ENCODE measurements at places on chromosomes 2 and 18.

- no peak for DNase-seq
These were observed 26.9 kb upstream of the TTN start for GRCh38 chr2:178834086-178834485.

DNA sequence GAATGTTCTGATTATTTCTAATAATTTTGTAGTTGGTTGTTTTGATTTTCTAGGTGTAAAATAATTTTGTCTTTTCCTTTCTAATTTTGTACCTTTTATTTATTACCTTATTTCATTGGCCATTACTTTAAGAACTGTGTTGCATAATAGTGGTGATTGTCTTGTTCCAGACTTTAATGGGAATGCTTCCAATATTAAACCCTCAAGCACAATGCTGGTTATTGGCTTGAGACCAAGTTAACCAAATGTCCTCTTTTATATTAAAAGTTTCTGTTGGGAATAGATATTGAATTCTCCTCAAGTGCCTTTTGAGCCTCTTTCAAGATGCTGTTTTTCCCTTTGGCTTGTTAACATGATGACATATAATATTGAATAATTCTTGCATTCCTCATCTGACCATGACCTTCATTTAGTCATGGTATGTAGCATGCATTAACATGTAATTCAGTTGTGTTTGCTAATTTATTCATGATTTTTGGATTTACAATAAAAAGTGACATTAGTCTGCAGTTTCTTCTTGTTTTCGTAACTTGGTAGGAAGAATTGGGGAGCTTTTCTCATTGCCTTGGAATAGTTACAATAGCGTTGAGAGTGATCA, 141.7 kb downstream of the DIS3L2 start:
- DNase-seq, result no peak

GRCh38 chr2:204842661-204843485, 297.6 kb downstream of the PARD3B start:
- DNase-seq, result no peak

DNA sequence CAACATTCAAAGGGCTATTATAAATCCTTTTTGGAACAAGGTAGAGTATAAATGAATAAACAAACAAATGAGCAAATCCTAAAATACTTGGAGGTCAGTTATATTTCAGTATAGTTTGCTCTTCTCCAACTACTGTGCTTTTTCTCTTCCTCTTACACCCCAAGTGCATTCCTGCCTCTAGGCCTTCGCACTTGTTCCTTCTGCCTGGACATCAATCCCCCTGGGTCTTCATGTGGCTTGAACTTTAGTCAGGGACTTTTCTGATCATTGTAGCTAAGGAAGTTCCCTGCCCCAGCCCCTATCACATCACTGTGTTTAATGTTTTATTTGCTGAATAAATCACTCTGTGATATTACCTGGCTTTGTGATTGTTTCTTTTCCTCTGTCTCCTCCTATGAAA, 418.2 kb upstream of the HNRNPA3 start:
- DNase-seq, result no peak

- DNase-seq, result no peak
These were observed 30.5 kb downstream of the ASB1 start for GRCh38 chr2:238456970-238457926.

DNA sequence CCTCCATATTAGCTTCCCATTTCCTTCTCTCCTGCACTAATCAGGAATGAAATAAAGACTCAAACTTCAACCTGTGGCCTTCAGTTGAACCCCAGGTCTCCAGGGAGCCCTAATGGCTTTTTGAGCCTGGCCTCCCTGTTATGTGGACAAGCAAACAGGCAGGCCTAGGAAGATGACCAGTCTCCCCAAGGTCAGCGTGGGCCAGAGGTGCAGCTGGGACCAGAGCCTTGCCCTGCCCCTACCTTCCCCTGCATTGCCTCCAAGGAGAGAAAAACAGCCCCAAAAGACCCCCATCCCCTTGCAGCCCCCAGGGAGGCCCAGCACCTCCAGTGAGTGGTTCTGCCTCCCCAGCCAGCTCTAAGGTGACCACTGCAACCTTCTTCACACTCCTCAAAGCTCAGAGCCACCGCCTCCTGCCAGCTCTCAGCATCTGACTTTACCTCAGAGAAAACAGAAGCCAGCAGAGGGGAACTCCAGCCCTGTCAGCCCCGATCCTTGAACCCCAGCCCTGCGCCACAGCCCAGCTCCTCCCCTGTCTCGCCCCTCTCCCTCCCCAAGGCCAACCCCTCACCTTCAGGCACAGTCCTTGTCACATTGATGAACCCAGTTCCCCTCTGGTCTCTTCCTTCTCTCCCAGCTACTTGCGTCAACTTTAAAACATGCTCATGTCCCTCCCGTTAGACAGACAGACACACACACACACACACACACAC, 59.5 kb upstream of the ID2 start:
- DNase-seq, result no peak

GRCh38 chr18:50969448-50969847, 1.6 kb downstream of the ELAC1 start:
- no peak for DNase-seq

DNA sequence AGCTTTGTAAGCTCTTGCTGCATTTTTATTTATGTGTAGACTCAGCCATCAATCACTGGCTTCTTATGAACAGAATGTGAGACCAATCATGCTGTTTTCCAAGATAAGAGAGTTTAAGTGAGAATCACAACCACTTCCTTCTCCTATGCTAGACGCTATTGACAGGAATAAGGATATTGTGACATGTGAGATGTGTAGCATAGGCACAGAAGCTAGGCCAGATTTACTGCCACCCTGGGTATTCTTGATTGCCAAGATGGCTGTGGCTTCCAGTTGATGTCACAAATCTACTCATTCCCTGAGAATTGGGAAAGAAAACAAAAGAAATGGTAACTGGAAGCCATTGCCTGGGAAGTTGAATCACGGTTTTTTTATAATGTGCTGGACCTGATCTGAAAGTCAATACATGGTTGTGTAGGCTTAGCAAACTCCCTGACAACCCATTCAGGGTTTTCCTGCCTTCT, 49.9 kb downstream of the RAB27B start:
- no peak for DNase-seq

GRCh38 chr18:3405713-3406112, 44.3 kb upstream of the TGIF1 start:
- DNase-seq, result no peak

DNA sequence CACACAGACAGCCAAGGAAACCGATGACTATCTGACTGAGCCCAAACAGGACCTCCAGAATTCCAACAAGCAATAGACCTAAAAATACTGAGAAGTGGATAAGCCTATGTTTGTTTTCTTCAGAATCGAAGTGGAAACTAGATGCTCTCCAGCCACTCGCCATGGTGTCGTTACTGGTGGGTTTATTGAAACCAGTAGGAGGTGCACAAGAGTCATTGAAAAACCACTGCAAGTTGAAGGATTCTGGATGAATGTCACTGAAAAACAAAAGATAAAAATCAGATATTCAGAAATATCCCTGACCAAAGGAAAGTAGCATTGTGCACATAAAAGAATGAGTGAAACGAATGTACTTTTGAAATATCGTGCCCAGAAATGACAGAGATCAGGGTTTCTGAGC, 15.3 kb downstream of the TM4SF20 start:
- DNase-seq, result no peak

- DNase-seq, result no peak
These were observed 63.3 kb downstream of the NEB start for GRCh38 chr2:151670846-151671597.

DNA sequence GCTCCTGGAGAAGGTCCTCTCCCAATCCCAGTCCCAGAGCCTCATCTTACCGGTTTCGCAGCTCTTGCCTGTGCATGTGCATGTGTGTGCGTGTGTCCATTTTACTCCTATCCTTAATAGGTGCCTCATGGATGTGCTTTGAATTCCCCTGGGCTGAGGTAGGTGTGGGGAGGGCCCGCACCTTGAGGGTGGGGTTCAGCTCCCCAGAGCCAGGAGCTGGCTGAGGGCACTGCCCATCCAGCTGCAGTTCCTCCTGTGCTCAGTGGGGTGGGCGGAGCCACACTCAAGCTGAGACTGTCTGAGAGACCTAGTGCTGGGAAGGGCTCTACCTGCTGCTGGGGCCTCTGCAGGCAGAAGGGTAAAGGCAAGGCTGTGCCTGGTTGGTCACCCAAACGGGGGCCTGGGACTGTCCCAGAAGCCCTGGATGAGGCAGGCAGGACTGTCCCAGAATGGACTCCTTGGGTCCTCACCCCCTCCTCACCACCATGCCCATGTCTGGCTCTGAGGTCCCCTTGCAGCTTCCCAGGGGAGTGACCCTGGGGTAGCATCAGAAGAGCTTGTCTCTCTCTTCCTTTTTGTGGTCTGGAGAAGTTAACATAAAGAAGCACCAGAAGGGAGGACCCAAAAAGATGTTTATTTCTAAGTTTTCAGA, 8.9 kb downstream of the GDF7 start:
- DNase-seq, result no peak

DNA sequence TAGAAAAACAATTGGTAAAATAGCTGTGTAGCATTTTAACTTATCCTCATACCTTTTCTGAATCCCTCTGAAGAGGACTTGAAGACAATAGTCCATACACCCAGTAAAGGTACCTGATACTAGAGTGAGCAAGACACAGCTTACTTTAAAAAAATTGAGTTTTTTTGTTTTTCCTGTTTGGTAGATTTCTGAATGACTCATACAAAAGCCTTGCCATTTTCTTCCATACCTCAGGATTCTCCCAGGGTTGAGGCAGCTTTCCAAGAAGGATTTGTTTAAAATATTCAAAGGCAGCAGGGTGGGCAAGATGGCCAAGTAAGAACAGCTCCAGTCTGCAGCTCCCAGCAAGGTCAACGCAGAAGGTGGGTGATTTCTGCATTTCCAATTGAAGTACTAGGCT, 551.0 kb upstream of the LRATD1 start:
- DNase-seq, result no peak

DNA sequence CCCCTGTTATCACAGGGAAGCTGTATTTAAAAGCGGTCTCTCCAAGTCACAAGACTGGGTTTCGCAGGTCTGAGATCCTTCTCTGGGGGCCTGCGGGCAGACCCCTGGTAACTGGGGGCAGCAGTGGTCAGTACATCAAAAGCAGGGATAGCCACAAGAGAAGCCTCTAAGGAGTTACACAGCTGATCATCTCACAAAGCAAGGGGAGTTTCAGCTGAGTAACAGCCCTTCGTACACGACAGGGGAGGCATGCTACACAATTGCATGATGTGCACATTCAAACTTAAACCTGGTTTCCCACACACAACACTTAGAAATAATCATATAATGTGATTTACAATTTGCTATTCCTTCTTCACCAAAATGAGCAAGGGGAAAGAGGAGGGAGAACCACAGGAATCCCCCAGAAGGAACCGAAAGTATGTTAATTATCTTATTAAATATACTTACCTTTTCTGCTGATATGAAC, 87.5 kb downstream of the TMEM131 start:
- DNase-seq, result no peak

- DNase-seq, result no peak
These were observed 6.8 kb downstream of the TFPI start for GRCh38 chr2:187547353-187547979.

- DNase-seq, result no peak
These were observed 66.6 kb downstream of the EPB41L3 start for GRCh38 chr18:5476961-5477800.

DNA sequence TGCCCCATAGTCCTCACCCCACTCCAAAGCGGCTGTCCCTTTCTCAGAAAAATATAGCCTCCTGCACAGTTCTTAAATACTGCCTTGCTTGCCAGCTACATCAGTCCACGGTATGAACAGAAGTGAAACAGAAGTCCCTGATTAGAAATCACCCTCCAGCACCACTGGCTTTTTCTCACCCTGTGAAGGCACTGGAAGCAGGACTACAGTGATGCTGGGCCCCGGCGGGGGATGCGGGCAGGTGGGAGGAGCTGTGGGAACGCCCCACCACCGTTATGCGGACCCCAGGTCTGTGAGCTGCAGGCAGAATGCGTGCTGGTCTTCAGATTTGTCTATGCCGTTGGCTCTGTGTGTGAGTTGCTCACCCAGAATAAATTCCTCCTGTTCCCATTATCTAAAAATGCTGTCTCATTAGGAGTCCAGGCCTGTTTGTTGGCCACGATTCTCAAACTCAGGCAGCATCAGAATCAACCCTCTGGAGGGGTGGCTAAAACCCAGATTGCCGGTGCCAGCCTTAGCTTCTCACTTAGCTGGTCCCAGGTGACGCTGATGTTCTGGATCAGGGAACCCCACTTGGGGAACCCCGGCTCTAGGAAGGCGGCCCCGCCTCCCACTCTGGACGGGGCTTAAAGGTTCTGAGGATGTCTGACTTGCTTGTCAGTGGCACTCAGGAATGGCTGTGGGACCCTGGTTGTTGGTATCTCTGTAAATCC, 224.8 kb upstream of the PXDN start:
- no peak for DNase-seq

DNA sequence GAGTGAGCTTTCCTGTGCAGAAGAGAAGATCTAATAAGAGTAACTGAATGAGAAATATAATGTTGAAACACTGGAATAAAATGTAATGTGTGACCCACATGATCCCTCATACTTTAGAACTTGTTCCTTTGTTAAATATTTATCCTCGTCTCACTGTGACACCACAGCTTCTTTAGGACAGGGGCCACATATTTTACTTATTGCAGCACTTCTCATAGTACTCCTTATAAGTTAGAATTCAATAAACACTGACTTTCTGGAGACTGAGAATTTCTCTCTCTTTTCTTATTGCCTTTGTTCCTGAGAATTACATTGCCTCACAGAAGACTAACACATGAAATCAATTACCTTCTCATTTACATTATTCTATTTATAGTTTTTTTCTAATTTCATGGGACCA, 1234.6 kb upstream of the CHAC2 start:
- DNase-seq, result no peak

- DNase-seq, result no peak
These were observed 76.2 kb upstream of the TWIST2 start for GRCh38 chr2:238771639-238772038.

DNA sequence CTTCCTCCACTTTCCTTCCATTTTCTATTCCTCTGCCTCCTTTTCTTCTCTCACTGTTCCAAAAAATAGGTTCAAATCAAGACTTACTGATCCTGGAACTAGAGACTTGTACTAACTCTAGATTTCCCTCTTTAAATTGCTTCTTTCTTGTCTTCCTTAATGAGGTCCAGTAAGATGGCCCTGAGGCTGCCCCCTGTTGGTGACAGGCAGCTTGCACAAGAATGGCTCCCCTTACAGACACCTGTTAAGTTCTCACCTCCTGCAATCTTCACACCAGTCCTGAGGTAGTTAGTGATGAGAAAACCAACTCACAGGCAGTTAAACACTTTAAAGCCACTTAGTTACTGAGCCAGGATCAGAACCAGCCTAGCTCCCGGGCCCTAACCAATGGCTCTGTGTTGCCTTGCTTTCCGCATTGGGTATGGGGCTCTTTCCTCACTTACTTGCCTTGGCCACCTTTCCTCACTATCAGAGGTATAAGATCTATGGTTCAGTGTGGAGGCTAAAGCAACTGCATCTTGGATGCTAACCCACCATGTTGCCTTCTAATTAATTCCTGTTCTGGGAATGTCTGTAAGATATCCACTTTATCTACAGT, 130.6 kb downstream of the AKAIN1 start:
- DNase-seq, result no peak

- no peak for DNase-seq
These were observed 36.5 kb upstream of the SLC39A10 start for GRCh38 chr2:195620501-195620900.

DNA sequence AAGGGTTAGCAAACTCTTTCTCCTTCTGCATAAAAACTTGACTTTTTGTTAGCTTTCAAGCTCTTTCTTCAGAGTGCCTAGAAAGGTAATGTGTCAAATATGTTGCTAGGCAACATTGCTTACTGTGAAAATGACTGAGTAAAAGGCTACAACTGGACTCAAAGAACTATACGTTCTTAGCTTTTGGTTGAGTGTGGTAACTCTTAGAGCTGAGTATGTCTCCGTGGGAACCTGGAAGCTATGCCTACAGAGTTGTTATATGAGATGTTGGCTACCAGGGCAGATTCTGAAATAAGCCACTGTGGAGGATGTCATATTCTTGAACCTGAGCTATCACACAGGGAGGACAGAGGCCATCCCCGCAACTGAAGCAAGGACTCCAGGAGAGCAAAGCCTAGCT, 105.5 kb downstream of the ARL6IP6 start:
- no peak for DNase-seq
